Vagina (tissue), 2 donors: ENCODE measurements at places on chromosomes 16 and 17.

DNA sequence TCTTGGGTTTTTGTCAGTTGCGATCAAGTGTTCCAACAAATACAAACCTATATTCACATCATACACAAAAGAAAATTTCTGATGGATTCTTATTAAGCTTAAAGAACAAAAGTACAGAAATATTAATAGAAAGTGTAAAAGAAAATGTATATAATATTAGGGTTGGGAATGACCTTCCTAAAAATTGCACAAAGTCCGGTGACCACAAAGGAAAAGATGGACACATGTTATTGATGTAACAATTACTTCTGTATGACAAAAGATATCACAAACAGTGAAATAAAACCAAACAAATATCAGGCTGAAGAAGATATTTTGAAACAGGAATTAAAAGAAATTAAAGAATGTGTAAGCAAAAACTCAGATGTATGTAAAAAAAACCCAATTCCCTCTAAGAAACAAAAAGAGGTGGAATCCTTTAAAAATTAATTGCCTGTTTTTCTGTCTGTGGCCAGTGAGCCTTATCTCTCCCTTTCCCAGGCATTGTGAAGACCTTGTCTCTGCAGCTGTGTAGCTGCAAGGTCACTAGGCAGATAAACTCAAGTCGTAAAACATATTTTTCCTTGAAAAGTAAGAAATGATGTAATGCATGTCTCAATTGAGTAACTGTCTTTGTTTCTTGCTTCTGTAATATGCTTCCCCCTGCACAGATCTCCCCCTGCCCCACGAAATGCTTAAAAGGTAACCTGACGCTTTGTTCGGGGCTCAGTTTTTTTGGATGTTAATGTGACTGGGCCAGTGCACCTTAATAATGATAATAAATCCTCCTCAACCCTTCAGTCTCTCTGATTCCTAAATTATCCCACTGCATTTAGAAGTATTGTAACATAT, 2.8 kb downstream of the ST6GALNAC1 start:
- DNase-seq, result no peak

GRCh38 chr17:2090804-2091534, 36.1 kb downstream of the HIC1 start:
- DNase-seq, result peak; percentile 89

- no peak for DNase-seq
Measured at GRCh38 chr16:55391760-55392375, 67.9 kb downstream of the IRX6 start.

GRCh38 chr16:48613061-48613957, 3.3 kb upstream of the N4BP1 start:
- DNase-seq, result no peak

DNA sequence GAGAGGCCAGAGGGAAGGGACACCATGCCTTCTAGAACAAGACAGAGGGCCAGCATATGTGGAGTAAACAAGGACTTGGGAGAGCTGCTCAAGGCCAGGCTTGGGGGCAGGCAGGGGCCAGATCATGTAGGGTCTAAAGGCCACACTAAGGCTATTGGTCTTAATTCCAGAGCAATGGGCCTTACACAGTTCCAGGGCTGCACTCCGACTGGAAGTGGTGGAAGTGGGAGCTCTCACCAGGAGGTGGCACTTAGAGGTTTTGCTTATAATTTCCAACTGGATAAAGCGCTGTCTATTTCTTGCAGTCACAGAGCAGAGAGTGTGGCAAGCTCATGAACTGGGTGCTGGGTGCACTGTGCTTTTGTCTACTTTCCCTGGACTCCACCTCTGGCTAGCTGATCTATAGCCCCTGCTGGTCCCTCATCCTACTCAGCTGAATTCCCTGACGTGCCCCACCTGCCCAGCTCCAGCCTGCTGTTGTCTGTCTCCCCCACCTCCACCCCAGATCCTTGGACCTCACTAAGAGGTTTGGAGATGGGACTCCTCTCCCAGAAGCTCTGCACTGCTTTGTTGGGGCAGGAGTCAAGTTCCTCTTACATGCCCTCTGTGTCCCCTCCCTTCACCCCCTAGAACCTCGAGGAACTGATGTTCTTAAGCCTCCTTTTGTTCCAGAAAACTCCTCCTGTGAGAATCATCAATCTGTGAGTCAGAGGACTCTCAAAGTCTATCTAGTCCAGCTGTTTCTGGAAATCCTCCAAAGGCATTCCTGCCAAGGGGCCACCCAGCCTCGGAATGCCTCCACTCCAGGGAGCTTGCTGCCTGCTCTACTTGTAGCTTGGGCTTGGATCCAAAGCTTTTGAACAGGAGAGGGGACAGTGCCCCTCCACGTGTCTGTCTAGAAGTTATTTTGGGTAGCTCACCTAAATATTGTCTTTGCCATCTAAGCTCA, 48.1 kb upstream of the KSR1 start:
- no peak for DNase-seq

DNA sequence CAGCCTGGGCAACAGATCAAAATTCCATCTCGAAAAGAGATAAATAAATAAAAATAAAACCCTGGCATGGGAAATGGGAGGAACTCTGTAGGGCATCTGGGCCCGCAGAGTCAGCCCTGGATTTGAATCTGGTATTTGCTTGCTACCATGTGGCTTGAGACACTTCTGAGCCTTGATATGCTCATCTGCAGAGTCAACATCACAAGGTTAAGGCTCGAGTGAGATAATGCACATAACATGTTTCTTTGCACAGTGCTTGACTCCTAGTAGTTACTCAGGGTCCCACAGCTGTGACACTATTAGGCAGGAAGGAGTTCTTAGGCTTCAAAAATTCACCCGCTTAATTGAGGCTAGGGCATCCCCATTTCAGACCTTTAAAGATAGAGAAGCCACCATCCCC, 21.3 kb downstream of the CDK5RAP3 start:
- no peak for DNase-seq

DNA sequence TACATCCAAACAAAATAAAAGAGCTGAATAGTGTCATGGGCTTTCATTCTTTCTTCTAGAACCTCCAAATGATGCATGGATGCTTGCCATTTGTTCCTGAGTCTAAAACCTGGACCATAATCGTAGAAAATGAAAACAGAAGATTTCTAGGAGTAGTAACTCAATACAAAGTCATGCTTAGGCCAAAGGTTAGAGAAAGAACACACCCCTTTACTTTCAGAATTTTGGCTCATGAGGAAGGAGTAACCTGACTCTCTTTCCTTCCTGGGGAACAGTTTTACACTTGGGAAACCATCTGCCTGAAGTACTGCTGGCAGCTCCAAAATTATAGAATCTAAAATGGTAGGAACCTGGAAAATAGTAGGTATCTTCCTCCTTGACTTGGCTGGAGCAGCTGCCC, 137.2 kb downstream of the SNX11 start:
- no peak for DNase-seq

DNA sequence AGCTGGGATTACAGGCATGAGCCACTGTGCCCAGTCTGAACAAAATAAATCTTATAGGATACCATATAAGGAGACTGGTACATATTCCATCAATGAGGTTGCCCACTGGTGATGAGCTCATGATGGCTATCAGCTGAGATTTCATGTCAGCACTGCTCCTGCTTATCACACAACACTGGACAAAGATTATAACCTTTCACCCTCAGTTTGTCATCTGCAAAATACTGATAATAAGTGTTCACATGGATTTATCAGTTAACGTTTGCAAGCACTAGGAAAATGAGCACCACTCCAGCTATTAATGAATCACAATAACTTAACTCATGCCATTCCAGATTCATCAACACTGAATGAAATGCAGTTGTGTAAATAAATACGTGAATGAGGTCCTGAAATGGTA, 83.7 kb downstream of the SSH2 start:
- DNase-seq, result no peak

- DNase-seq, result no peak
Measured at GRCh38 chr16:46850619-46851555, 19.9 kb upstream of the C16orf87 start.

- no peak for DNase-seq
Measured at GRCh38 chr17:40473573-40474365, 27.7 kb downstream of the TNS4 start.

DNA sequence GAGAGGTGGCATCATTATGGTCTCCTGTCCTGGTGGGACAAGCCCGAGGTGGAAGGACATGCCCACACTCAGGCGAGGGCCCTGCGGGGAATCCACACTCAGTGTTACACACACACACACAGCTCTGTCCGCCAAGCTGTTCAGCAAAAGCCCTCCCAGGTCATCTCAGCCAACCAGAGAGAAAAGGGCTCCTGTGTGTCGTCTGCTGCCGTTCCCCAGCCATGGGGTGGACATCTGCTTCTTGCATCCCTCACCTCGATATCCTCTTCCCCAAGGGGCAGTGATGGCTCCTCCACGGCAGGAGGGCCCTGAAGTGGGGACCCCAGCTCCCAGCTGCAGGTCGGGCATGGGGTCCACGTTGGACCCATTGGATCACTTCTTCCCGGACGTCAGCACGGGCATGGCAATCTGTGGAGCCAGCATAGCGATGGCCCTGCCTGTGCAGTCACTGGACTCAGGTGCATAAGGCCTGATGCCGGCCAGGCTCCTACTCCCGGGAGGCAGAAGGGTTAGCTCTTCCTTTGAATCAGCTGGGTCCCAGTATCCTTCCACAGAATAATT, 290.1 kb downstream of the C16orf95 start:
- DNase-seq, result no peak

DNA sequence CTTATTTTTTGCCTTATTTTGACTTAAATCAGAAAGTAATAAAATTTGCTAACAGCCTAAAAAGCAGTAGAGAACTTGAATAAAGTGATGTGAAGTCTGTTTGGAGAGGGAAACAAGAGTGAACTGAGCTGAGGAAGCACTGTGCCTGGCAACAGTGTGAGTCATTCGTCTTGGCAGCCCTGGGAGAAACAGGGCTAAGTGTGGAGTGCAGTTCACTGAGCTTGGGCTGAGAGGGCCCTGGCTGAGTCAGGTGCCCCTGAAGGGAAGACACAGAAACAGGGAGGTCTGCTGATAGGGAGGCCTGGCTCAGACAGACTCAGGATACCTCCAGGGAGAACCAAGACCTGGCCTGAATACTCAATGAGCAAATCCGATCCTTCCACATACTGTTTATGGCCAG, 132.1 kb downstream of the HS3ST4 start:
- no peak for DNase-seq

GRCh38 chr17:17757956-17758845, 76.9 kb downstream of the RAI1 start:
- DNase-seq, result no peak

- DNase-seq, result no peak
Measured at GRCh38 chr17:16428098-16428882, 12.9 kb downstream of the TRPV2 start.

DNA sequence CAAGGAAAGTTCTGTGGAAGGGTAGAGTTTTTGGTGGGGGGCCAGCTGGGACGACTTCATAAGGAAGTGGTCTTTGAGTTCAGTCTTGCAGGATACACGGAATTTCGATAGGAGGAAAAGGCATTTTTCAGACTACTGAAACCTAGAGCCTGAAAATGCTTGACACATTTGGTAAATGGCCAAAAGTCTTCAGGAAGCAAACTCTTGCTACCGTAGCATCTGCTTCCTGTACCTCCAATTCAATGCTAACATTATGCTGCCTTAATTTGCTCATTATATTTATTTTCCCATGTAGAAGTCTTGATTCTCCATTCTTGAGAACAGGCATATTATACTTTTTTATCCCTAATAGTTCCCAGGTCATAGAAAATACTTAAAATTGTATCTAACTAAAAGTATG, 129.3 kb upstream of the MED13 start:
- DNase-seq, result no peak

GRCh38 chr17:16910341-16910740, 61.6 kb downstream of the TNFRSF13B start:
- no peak for DNase-seq

GRCh38 chr17:67489273-67489672, 112.2 kb downstream of the PITPNC1 start:
- no peak for DNase-seq

DNA sequence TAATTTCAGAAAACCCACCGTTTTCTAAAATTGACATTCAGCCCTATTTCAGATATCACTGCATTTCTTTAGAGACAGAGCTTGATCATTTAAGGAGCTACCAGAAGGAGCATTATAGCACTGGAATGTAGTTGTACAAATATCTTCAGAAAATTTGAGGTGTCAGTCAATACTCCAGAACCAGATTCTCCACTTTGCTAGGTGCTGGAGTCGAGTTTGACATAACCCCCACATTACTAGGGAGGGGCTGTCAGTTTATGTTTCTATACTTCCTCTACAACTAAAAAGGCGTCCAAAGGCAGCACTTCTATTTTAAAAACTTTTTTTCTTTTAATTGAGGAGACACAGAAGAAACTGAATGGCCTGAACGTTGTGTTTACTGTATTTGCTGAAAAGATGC, 892 bp upstream of the KIAA0513 start:
- no peak for DNase-seq

- DNase-seq, result no peak
Measured at GRCh38 chr16:2910441-2910969, 1.2 kb upstream of the FLYWCH1 start.
